Iris pigment epithelial cell (primary cell): ENCODE measurements at places on chromosomes 4 and X.
A peak's percentile ranks its signal among the peaks of the same experiment; 100 is the strongest.

DNA sequence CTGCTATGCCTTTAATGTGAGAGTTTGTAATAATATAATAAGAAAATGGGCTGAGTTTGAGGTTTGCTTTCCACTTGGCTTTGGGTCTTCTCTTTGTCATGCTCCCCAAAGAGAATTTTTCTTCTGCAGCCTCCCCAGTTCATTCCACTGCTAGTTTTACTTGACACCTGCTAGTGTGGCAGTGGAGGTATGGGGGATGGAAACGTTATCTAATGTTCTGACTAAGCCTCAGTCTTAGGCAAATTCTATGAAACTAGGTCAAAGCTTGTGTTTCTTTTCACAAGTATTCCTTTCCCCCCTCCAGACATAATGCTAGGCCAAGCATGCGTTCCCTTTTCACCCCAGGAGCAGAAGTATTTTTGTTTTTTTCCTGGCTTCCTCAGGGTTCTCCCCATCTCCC, 67.5 kb downstream of the PPP1R2C start:
- no peak for DNase-seq

DNA sequence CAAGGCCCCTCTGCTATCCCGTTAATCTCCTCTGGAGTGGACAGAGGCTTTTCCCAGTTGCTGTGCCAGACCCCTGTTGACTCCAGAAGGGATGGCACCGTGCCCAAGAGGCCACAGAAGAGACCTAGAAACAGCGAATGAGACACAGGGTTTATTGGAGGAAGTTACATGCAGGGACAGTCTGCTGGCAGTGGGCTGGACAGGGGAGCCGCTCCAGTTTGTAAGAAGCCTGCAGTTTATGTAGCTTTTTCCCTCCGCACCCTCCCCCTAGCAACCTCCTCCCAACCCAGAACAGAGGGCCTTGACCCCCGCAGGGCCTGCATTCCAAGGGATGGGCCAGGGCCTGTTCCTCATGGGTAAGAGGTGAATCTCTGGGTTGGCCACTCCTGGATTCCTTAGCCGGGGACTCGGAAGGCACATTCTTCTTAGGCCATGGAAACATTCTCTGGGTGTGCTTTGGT, 216.8 kb upstream of the PSAPL1 start:
- peak; percentile 31 for DNase-seq

DNA sequence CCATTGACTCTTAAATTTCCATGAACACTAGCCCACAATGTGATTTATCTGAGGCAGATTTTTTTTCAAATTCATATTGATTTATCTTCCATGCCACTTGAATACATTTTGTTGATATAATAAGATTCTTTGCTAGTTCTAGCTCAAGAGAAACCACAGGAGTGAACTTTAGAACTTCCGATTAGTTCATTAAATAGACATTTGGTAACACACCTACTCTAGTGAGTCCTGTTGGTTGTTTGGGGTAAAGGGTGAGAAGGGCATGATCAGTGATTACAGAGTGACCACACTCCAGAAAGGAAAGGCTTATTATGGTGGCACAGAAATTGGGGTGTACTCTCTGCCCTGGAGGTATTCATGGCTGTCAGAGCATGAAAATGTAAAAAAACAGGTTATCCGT, 120.4 kb downstream of the CDKL5 start:
- DNase-seq, result no peak

DNA sequence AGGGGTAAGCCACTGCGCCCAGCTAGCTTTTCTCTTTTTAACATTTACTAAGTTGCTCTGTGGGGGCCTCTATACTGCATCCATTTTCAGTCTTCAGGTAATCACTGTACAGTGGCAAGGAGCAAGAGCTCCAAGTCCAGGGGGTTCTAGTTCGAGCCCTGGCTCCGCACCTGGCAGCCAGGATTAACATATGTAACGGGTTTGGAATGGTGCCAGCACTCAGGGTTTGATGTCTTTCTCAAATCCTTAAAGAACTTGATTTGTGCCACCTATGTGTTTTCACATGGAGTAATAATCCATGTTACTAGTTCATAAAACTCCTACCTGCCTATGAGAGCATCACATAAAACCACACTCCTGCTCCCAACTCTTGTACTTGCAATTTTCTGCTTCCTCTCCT, 4.5 kb downstream of the GRPEL1 start:
- DNase-seq, result no peak

DNA sequence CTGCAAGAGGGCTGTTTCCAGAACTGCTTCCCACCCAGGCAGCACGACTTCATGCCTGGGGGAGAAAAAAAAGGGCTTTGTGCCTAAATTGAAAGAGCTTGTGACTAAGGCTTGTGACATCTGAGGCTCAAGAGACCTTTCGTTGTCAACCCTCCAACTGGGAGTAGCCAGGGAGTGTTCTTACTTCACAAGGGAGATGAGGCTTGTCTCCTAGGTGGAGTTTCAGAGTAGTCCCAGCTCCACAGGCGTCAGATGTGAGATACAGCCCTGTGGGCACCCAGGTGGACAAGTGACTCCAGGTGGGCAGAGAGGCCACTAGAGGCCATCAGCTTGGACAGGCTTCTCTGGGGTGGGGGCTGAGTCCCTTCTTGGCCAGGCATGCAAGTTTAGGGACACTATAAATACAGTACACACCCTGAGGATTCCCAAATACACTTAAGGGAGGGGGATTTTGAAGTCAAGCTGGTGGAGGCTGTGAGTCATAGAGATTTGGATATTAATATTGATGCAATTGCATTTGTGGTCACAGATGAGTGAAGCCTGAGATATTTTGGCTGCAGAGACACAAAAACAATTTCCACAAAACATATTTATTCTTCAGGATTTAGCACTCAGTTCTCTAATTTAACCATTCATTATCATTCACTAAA, 40.1 kb upstream of the SETD7 start:
- DNase-seq, result peak; percentile 87

DNA sequence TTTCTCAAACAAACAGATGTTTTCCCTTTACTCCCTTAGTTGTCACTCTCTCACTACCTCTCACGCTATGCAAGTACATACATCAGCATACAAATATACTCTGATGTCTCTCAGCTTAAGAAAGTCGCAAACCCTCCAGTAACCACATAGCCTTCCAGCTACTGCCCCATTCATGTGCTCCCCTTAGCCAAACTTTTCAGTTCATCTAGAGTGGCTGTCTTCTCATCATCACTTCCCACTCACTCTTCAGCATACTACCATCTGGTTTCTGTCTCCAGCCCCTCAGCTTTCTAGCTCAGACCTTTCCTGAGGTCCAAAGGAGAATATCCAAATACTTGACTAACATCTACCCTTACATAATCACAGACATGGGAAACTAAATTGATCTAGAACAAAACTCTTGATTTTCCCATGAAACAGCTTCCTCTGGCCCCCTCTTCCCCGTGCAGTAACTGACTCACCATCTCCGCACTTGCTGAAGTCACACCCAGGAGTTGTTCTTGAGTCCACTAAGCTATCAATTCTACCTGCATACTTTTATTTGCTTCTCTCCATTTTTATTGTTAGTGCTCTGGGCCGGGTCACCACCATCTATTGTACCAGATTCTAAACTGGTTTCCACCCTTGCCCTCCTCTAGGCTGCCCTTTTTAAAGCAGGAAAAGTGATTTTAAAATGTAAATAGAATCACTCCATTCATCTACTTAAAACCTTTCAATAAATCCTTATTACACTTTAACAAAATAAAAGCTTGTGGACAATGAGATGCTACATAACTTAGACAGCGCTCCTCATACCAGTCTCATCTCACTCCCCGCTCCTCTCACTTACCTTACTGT, 57.2 kb downstream of the CASP6 start:
- no peak for DNase-seq

DNA sequence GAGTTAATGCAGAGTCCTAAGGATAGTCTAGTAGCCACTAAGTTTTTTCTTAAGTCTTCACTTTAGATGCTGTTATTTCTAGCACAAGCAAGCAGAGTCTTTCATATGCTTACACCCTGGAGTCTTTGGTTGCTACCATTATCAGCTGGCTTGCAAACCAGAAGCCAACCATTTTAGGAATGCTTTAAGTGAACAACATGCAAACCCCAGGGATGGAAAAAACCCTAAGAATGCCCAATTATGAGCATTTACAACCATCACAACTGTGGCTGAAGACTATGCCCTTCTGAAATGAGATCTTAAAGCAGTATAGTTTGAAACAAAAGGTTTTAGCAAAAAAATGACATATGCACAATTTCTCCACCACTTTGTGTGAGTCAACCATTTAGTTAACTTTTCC, 6.6 kb downstream of the MID1IP1 start:
- peak; percentile 6 for DNase-seq

GRCh38 chr4:53576676-53577372, 14.5 kb downstream of the LNX1 start:
- DNase-seq, result peak; percentile 77

- DNase-seq, result peak; percentile 20
These were observed 177.3 kb downstream of the PABPC4L start for GRCh38 chr4:134024251-134024650.

DNA sequence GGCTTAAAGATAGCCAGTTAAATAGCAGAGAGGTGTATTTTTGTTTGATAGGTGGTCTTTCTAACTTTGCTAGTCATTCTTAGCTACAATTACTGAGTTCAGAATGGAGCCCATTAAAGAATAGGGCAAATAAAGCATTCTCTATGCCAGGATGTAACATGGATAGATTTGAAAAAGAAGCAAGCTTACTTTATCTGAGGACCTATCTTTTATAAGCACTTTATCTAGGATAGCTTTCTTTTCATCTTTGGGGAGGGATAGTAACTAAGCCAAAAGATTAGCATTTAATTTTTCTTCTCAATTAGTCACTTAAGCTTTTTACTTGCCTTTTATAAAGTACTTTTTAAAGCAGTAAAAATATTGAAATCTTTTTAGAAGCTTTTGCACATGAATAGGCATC, 1148.0 kb upstream of the DIAPH2 start:
- DNase-seq, result no peak

DNA sequence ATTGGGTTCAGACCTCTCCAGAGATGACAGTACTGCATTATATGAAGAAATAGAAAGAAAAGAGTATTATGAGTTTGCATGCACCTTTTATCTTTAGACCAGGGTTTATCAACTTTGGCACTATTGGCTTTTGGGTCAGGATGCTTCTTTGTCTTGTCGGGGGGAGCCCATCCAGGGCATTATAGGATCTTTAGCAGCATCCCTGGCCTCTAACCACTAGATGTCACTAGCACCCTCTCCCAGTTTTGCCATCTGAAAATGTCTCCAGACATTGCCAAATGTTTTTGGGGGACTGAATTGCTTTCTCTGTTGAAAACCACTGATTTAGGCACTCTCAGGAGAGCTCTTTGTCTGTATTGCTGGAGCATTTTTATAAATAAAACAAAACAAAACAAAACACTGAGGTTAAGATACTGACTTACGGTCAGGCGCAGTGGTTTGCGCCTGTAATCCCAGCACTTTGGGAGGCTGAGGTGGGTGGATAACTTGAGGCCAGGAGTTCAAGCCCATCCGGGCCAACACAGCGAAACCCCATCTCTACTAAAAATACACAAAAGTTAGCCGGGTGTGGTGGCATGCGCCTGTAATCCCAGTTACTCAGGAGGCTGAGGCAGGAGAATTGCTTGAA, 23.6 kb downstream of the CA5B start:
- DNase-seq, result no peak
